Stimulated activated CD4-positive, alpha-beta T cell treated with anti-CD3 and anti-CD28 coated beads, Interleukin-12 subunit alpha, Interleukin-12 subunit beta, amount 100 ng/mL, for 48 hours (primary cell): ENCODE measurements at places on chromosomes 5 and 9.

GRCh38 chr5:171093598-171093997 is 215.4 kb upstream of the TLX3 start:
- no peak for DNase-seq

GRCh38 chr9:79220666-79221065 is 351.1 kb upstream of the TLE4 start:
- DNase-seq = no peak

DNA sequence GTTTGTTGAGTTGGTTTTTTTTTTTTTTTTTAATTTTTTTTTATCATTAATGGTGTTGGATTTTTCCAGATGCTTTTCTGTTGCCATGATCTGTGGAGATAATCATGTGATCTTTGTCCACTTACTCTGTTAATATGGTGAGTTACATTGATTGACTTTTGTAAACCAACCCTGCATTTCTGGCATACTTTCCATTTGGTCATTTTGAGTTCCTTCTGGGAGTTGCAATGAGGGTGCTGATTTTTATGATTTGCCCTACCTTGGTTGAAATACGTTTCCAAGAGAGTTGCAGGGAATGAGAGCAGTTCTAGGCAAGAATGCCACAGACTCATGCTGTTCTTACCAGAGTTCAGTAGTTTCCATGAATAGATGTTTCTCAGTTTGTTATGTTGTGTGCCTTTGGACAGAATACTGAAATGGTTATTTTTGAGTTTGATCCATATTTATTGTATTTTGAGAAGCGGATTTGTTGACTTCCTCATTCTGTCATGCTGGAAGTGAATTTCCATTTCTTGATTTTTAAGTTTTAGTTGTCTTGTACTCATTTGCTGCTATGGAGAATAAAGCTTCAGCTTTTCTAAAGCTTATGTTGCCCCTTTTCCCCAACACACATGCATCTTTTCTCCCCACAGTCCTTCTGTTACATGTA is 69.0 kb downstream of the SCAMP1 start:
- DNase-seq = no peak

DNA sequence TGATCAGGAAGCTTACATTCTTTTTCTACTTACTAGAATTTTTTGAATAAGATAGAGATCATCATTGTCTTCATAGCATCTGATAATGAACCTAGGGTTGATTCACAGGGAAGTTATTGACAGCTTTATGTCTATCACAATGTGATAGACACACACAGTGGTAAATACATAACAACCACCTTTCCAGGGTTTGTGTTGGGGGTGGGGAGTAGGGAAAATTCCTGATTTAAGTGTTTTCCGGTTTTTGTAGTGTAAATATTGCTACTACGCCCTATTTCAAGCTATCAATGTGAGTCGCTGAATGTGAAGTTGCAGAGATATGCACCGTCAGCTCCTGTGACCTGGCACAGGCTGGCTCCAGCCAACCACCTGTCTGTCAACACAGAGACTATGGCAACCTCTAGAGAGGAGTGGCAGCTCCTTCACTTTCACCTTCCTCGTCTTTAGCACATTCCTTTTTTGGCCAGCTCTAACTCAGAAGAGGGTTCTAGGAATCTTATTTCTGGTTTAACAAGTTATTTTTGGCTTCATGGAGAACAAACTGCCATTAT is 224.9 kb downstream of the MAT2B start:
- DNase-seq = no peak

GRCh38 chr5:14676320-14676719 is 11.8 kb downstream of the OTULIN start:
- no peak for DNase-seq

GRCh38 chr5:32135086-32135485 is 39.0 kb downstream of the GOLPH3 start:
- no peak for DNase-seq

GRCh38 chr9:22469928-22470544 is 23.4 kb downstream of the DMRTA1 start:
- DNase-seq = no peak

GRCh38 chr5:172743112-172743959 is 27.7 kb downstream of the DUSP1 start:
- no peak for DNase-seq

GRCh38 chr9:18786196-18786595 is 246.8 kb downstream of the SAXO1 start:
- no peak for DNase-seq

DNA sequence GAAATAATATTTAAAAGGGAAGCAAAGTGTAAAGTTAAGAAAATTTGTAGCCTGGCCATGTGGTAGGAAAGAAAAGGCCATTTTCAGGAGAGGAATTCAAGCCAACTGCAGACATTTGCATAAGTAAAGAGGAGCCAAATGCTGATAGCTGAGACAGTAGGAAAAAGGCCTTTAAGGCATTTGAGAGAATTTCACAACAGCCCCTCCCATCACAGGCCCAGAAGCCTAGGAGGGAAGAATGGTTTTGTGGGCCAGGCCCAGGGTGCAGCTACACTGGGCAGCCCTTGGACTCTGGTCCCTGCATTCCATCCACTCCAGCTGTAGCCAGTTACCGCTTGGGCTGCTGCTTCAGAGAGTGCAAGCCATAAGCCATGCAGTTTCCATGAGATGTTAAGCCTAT is 1556.8 kb downstream of the EFNA5 start:
- DNase-seq = no peak

DNA sequence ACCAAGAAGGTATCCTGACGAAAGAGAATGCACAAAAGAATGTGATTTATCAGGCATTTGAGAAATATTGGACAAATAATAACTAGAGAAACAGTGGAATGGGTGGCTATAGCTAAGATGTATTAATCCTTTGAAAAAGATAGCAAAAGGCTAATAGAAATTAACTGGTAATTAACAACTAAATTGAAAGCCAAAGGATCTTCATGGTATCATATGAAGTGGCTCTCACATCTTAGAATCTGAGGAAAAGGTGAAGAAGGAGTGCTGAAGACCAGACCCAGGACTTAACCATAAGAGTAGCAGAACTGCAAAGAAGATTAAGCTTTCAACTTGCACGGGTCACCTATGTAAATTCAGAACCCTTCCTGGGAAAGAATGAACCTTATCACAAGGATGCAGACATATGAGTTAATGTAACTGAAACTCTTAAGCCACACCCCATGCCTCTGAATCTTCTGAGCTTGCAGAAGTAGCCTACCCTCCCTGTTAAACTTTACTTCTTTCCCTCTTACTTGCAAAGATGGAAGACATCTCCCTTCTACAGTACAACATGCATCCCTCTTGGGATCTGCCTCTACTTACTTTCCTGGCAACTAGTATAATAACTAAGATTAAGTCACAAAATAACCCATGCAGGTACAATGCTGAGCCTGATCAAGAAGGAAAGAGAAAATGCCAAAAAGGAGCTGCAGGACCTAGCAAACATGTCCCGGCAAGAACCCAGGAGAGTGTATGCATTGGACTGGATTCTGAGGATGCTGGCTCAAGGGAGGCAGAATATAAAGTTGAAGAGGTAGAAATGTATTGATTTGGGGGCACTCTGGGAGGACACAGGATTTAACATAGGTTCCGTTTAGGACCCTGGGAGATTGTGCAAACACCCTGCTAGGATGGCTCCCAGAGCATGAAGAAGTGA is 395.5 kb upstream of the SLC30A5 start:
- no peak for DNase-seq

- DNase-seq = no peak
Observed at GRCh38 chr5:90134892-90135291, 274.7 kb downstream of the CETN3 start.

- peak; percentile 55 for DNase-seq
Observed at GRCh38 chr5:55903121-55903701, 52.1 kb downstream of the IL31RA start.

- DNase-seq = no peak
Observed at GRCh38 chr5:169424279-169424655, 123.3 kb upstream of the SLIT3 start.

- DNase-seq = no peak
Observed at GRCh38 chr9:134661299-134661698, 19.7 kb downstream of the COL5A1 start.

DNA sequence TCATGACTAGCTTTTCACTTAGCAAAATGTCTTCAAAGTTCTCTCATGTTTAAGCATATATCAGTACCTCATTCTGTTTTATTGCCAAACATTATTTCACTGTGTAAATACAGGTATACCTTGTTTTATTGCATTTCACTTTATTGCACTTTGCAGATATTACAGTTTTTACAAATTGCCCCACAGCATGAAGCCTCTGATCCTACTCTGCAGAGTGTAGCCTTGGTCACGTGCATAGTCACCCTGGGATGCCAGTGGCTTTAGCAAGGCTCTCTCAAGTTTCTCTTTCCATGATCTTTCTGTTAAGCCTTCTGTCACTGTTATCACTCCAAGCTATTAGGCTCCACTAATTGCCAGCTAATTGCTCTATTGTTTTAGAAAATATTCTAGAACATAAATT is 182.2 kb upstream of the GRIA1 start:
- no peak for DNase-seq

GRCh38 chr9:124392871-124393460 is 22.3 kb downstream of the PSMB7 start:
- no peak for DNase-seq

DNA sequence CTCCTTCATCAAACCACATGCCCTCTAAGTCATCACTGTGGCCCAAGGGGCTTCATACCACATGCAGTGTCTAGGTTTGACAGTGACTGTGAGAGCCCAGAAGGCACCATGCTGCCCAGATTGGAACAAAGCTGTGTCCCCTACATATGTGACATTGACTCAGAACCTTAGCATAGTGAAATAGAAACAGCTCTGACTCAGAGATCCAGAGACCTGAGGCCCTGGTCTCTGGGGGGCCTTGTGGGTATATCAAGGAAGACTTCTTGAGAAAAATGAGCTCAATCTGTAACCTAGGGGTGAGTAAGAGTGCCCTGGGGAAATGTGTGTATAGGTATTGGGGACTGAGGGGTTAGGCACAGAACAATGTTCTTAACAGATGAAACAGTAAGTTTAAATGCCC is 7.1 kb upstream of the ENTREP1 start:
- peak; percentile 1 for DNase-seq

- no peak for DNase-seq
Observed at GRCh38 chr5:135140446-135141204, 106.6 kb upstream of the PITX1 start.

DNA sequence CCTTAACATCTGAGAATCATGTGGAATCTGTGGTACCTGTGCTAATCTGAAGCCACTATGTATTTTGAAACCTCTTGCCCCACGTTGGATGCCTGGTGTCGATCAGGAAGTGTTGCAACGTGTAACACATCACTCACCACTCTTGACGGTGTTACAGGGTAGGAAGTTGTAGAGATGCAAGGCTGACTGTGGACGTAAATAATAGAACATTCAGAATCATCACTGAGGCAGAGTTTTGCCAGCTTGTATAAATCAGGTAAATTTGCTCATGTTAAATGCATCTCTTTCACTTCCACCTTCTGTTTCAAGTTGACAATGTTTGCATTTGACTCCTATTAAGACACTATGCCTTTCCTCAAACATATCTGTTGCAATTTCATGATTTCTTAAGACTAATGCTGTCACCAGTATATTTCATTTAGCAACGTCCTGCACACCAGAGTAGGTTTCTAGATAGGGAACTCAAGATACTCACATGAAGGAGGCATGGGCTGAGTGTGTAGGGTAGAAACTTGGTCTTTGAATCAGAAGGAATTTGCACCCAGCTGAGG is 38.1 kb downstream of the BASP1 start:
- no peak for DNase-seq

- no peak for DNase-seq
Observed at GRCh38 chr9:126363847-126364671, 37.4 kb downstream of the MVB12B start.

- no peak for DNase-seq
Observed at GRCh38 chr5:135391869-135392255, 7.2 kb downstream of the MACROH2A1 start.

DNA sequence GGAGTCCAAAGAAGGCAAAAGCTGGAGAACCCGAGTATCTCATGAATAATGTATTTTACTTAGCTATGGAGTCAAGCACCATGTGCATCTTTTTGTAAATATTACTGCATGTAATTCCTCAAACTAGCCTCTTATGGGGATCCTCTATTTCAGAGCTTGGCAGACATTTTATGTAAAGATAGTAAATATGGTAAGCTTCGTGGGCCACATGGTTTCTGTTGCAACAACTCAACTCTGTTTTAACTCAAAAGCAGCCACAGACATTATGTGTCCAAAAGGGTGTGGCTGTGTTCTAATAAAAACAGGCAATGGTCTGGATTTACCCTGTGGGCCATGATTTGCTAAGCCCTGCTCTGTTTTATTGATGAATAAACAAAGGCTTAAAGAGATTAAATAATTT is 17.3 kb downstream of the DAPK1 start:
- DNase-seq = no peak

DNA sequence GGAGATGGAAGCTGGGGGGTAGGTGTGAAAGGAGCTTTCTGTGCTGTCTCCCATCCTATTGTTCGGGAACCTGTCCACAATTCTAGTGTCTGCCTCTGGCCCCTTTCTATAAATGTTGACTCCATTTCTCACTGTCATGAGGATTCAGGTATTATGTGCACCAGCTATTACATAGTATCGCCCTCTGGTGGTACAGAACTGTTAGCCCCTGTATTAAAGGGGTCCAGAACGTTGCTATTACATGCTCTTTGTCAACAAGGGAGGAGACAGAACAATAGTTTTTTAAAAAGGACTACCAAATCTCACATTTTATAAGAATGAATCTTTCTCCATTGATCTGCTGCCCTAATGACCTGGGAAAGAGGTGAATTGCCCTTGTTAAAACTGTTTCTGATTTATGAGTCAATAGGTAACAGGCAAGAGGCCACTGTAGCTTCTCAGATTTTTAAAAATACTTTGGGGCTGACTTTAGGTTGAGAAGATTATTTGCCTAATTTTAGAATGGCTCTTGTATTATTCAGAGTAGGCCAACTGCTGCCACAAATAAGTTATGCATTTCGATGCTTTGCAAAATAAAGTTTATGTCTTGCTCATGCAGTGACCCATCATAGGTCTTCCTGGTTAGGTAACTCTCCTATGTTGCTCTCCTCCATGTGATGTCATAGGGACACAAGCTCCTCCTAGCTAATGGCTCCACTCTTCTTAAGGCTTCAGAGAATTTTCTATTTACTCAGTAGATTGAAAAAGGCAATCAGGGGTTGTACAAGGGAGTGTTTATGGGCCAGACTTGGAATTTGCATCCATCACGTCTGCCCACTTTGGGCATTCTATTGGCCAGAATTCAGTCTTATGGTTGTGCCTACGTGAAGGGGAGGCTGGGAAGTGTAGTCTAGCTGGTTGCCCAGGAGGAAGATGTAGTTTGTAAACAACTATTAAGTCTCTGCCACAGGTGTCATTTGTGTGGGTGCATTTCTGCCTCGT is 20.8 kb downstream of the DCANP1 start:
- peak; percentile 39 for DNase-seq

- DNase-seq = no peak
Observed at GRCh38 chr5:170286386-170286925, 11.1 kb downstream of the LCP2 start.

GRCh38 chr5:151115272-151115905 is 34.6 kb upstream of the TNIP1 start:
- peak; percentile 73 for DNase-seq

- no peak for DNase-seq
Observed at GRCh38 chr5:42887097-42887496, 75.4 kb upstream of the SELENOP start.
